ENCODE measurements at places on chromosomes 7 and 10.

- DNase-seq, result no peak
Measured at GRCh38 chr7:116324582-116324981, 114.2 kb downstream of the TES start.

GRCh38 chr7:157482025-157482424 lies 145.2 kb downstream of the DNAJB6 start:
- no peak for DNase-seq

DNA sequence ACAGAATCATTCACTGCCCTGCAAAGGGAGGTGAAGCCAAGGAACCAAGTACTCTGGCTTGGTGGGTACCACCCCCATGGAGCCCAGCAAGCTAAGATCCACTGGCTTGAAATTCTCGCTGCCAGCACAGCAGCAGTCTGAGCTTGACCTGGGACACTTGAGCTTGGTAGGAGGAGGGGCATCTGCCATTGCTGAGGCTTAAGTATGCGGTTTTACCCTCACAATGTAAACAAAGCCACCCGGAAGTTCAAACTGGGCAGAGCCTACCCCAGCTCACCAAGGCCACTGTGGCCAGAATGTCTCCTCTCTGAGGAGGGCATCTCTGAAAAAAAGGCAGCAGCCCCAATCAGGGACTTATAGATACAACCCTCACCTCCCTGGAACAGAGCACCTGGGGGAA lies 1050.0 kb upstream of the GHITM start:
- DNase-seq, result no peak

- DNase-seq, result no peak
Measured at GRCh38 chr7:95623788-95624187, 27.5 kb upstream of the PDK4 start.
